Stimulated activated CD4-positive, alpha-beta T cell treated with anti-CD3 and anti-CD28 coated beads, Interleukin-12 subunit alpha, Interleukin-12 subunit beta, amount 100 ng/mL, for 24 hours (primary cell): ENCODE measurements at places on chromosomes 7 and 10.

DNA sequence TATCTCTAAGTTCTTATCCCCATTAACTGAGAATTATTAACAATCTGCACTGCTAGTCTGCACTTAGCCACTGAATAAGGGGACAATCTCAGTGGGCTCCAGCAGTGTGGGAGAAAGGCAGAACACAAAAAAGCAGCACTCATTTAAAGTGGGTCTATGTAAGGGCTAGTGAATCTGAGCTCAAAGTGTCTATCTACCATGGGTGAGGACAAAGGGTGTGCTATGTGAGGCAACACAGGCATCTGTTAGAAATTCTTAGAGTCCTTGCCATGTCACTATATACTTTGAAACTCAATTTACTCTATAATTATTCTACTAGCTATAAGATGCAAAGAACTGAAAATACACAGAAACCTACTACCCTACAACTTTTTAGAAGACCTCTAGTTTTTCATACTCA is 135.8 kb upstream of the TMEM168 start:
- no peak for DNase-seq

- DNase-seq: no peak
Observed at GRCh38 chr10:31683682-31684081, 244.9 kb downstream of the ARHGAP12 start.

DNA sequence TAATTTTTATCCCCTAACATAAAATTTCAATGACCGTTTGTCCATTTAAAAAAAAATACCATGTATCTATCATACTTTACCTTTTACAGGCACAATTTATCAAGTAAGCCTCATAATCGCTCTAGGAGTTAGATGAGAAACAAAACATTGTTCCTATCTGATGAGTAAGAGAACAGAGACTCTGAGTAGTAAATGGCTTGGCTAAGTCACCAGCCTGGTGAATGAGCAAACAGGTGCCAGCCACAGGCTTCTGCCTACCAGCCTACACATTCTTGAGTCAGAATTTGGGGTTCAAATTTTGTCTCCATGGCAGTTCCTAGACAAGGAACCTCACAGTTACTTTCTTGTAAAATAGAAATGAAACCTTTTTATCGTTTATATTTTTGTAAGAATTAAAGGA is 235.4 kb downstream of the HGF start:
- no peak for DNase-seq

- no peak for DNase-seq
Observed at GRCh38 chr7:113099284-113099919, 12.8 kb upstream of the GPR85 start.

GRCh38 chr7:64515330-64515729 is 47.5 kb downstream of the ZNF680 start:
- DNase-seq: no peak

- no peak for DNase-seq
Observed at GRCh38 chr10:729213-729612, 39.7 kb upstream of the DIP2C start.

DNA sequence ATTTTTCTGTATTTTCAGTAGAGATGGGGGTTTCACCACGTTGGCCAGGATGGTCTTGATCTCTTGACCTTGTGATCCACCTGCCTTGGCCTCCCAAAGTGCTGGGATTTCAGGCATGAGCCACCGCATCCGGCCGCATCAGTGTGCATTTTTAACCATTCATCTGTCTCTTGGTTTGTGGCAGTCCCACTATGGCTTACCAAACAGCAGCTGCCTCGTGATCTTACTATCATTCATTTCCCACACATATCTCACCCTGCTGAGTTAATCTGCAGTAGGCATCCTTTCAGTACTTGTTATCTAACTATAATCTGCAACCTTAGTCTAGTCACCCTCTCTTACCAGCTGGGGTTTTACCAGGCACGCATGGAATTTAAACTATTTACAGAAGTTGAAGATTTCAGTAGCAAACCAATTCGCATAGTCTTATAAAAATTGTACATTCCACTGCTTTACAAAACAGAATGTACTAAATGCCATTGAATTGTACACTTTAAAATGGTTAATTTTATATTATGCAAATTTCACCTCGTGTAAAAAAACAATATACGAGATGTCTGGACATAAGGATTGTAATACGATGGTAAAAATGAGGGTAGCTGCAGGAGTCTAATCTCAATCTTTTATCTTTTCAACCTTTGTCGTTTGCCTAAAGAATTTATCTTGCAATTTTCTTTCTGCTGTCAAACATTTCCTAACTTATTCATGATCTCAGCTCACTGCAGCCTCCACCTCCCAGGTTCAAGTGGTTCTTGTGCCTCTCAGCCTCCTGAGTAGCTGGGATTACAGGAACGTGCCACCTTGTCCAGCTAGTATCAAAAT is 4.6 kb upstream of the TBC1D12 start:
- no peak for DNase-seq

DNA sequence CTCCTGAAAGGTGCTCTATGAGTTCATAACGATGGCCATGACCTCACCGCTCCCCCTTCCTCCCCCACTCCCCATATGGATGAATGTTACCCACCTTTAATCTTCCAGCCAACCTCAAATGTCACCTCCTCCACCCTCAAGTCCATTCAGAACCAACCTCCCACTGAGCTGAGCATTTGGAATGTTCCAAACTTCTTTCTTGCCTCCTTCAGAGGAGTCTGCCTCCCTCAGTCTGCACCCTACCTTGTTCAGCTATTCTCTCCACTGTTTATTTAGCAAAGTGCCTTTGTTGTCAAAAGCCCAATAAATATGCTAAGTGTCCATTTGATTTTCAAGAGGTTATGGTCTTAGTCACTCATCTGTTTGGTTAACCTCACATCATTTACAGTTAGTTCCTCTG is 22.9 kb upstream of the MTPAP start:
- DNase-seq: no peak

GRCh38 chr7:85320699-85321476 is 134.0 kb upstream of the SEMA3D start:
- DNase-seq: no peak

GRCh38 chr7:134565643-134566136 is 16.8 kb downstream of the AKR1B15 start:
- no peak for DNase-seq

DNA sequence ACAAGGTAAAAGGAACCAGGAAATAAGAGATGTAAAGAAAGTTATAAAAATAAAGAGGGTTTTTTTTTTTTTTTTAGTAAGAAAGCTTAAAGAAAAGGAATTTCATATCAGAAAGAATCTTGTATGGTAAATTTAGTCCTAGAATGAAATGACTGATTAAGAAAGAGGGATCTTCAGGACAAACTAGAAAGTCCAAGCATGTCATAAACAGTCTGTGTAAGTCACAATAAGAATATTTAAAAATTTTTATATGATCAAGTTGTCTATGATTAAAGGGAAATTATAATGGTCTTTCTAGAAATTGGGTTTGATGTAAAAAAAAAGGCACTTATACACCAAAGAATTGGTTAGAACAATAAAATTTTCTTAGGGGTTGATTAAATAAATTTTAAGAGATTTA is 289.5 kb downstream of the XPNPEP1 start:
- DNase-seq: no peak

GRCh38 chr10:49169776-49170175 is 18.4 kb downstream of the TMEM273 start:
- no peak for DNase-seq
